ENCODE measurements at places on chromosomes 5 and 9.

DNA sequence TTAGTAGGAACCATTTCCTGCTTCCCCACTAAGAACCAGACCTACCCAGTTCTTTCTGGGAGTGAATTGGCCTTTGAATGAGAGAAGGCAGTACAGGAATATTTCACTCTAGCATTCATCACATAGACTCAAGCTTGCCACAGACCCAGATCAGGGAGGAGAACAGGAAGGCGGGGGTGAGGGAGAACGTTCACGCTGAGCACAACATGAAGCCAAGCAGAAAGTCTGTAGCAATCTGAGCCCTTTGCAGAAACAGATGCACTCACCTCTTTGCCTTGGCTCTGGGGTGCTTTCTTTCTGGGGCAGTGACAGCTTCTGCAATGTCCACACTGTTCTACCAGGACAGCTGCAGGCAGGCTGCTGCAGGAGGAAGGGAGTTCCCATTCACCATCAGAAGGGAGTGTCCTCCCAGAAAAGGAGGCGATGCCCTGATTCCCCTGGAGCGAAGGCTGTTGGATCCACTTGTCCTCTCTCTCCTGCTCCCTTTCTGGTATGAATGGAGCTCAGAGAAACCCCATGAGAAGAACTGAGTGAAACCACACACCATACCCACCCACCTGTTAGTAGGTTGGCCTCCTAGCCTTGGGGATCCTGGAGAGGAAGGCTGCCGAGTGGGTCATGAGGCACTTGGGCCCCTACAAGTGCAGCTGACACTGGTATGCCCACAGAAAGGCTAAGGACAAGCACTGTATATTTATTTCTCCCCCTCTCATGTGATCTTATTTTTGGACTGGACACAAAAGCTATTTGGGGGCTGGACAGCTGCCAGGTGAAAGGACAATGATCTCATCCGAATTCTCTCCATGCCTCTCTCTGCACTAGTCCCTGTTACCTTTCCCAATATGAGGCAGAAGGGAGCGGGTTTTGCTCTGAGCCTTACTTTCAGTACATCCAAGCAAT, 11.7 kb upstream of the FGF1 start:
- DNase-seq: peak; percentile 46

DNA sequence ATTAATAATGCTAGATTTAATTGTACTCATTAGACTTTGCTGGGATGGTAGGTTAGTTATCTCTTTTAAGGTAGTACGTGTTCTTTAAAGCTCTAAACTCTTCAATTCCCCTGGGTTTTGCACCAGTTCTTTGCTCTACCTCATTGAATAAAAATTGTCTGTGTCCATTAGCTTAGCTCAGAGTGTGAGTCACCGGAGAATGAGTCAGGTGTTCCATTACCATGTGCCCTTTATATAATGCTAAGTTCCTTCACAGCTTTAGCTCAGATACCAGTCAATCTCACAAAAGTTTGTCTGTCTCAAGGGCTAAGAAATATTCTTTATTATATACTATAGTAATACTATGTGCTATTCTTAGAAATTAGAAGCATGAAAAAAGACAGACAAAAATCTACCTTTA, 339.4 kb downstream of the PRELID2 start:
- DNase-seq: no peak

GRCh38 chr9:36818965-36819870, 214.8 kb downstream of the PAX5 start:
- peak; percentile 62 for DNase-seq

GRCh38 chr5:152593388-152593787, 188.3 kb upstream of the NMUR2 start:
- DNase-seq: no peak

DNA sequence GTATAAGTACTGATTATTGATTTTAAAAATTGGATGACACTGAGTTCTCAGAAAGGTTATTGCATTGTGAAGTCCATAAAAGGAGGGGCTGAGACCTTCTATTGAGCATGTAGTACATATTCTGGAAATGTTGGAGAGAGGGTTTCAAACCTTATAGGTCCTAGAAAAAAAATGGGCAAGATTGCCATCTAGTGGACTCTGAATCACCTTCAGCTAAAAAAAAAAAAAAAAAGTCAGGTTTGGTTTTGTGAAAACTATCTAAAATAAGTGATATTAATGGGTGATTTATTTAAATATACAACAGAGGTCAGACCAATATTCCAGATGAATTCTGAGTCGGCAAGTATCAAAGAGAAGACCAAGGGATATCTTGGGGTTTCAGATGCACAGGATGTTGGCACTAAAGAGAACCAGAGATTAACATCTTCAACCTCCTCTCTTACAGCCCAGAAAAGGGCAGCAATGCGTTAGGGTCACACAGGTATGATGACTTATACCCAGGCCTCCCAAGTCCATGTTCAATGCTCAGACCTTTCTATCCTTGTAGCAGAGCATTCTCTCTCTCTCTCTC, 109.8 kb upstream of the NMUR2 start:
- no peak for DNase-seq

GRCh38 chr5:16842896-16843295, 93.2 kb downstream of the MYO10 start:
- no peak for DNase-seq

- DNase-seq: no peak
These were observed 81.9 kb downstream of the SPTLC1 start for GRCh38 chr9:92033307-92033706.
